ENCODE measurements at places on chromosomes 2 and 18.

DNA sequence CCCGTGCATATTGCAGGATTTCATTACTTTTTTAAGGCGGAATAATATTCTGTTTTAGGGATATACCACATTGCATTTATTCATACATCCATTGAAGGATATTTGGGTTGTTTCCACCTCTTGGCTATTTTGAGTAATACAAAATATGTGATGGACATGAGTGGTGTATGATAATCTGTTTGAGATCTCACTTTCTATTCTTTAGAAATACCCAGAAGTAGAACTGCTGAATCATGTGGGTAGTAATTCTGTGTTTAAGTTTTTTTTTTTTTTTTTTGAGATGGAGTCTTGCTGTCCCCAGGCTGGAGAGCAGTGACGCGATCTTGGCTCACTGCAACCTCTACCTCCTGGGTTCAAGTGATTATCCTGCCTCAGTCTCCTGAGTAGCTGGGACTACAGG is 201.4 kb downstream of the NYAP2 start:
- no peak for DNase-seq

DNA sequence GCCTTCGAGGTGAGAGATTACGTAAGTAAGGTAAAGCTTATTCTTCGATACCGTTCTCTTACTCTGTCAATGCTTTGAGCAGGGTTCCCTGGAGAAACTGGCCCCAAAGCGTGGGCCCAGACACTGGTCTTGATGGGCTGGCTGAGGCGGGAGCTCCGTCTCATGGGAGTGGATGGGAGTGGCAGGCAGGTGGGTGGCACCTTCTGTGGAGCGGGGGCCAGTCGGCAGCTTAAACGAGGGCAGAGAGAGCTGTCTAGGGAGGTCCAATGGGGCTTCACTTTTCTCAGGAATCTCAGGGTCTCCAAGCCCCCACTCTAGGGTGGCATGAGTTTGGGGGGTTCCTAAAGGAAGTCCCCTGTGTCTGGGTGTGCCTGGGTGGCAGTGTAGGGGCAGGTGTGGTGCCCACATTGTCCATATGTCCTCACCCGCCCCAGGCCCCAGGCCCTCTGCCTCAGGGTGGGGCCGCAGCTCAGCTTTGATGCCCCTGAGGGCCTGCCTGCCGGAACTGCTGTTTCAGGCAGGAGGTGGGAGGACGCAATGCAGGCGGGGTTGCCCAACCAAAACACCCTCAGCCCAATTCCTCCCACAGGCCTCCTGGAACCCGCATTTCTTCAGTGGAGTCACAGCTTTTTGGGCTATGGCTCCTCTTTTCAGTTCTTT is 32.5 kb upstream of the FOSL2 start:
- no peak for DNase-seq

GRCh38 chr2:99988599-99988998 is 153.8 kb downstream of the AFF3 start:
- no peak for DNase-seq

- no peak for DNase-seq
Observed at GRCh38 chr2:134231965-134232340, 21.9 kb upstream of the MGAT5 start.

- no peak for DNase-seq
Observed at GRCh38 chr2:208361077-208361441, 45.5 kb upstream of the PTH2R start.

GRCh38 chr2:207897541-207898353 is 127.6 kb downstream of the PLEKHM3 start:
- DNase-seq: no peak

- DNase-seq: no peak
Observed at GRCh38 chr2:66582104-66582986, 147.4 kb downstream of the MEIS1 start.

GRCh38 chr2:200625282-200625681 is 39.5 kb downstream of the AOX1 start:
- DNase-seq: no peak

DNA sequence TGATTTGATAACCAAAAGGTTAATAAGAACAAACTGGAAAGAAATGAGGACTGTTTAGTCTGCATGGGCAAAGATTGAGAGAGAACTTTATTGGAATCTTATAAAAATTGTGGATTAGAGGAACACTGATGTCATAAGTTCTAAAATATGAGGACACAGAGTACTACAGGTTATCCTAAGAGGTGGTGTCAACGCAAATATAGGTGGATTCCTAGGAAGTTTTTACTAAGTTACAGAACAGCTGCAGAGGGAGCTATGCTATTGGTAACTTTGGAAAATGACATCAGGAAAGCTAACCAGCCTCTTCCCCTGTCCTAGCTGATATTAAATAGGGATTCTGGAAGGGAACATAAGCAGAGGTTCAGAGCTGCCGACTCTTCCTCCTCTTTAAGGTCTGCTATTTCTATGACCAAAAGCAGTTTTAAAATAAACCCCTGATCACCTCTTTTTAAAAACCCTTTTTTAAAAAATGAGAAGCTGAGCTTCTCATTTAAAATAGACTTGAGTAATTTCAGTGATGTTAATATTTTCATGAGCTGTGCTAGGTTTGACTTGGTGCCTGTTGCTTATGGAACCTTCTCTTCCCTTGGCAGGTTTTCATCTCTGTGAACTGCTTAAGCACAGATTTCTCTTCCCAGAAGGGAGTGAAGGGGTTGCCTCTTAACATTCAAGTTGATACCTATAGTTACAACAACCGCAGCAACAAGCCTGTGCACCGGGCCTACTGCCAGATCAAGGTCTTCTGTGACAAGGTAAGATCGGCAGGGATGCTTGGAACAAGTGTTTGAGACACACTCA is 34.2 kb downstream of the GRHL1 start:
- DNase-seq: no peak

DNA sequence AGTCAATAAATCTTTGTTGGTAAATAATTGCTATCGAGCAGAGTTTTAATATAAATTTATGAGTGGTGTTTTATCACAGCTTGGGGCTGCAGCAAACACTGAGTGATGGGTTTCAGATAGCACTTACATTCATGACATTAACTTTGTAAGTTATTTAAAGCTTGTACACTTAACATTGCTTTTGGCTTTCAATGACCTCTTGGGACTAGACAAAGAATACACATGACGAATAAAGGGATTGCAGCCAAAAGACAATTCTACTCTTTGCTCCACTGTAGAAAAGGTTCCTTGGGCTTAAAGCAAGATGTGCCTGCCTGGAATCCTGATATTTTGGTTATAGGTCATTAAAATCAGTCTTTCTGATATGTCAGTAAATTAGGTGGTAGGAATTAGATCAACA is 299.5 kb downstream of the GBX2 start:
- no peak for DNase-seq

DNA sequence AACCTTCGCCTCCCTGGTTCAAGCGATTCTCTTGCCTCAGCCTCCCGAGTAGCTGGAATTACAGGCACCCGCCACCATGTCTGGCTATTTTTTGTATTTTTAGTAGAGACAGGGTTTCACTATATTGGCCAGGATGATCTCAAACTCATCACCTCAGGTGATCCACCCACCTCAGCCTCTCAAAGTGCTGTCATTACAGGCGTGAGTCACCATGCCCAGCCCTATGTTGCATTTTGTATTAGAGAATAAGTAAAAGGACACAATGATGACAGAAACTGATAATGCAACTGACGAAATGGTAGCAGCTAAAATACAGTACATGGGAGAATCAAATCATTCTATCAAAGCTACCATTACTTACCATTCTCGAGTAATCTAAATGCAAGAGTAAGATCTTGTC is 276.7 kb downstream of the DSEL start:
- DNase-seq: no peak

- DNase-seq: no peak
Observed at GRCh38 chr2:11379558-11379957, 35.1 kb upstream of the ROCK2 start.

GRCh38 chr2:9388199-9388681 is 35.1 kb downstream of the ITGB1BP1 start:
- no peak for DNase-seq

GRCh38 chr2:2723064-2723463 is 392.0 kb upstream of the MYT1L start:
- no peak for DNase-seq

GRCh38 chr2:234392041-234392615 is 104.8 kb downstream of the ARL4C start:
- DNase-seq: no peak

DNA sequence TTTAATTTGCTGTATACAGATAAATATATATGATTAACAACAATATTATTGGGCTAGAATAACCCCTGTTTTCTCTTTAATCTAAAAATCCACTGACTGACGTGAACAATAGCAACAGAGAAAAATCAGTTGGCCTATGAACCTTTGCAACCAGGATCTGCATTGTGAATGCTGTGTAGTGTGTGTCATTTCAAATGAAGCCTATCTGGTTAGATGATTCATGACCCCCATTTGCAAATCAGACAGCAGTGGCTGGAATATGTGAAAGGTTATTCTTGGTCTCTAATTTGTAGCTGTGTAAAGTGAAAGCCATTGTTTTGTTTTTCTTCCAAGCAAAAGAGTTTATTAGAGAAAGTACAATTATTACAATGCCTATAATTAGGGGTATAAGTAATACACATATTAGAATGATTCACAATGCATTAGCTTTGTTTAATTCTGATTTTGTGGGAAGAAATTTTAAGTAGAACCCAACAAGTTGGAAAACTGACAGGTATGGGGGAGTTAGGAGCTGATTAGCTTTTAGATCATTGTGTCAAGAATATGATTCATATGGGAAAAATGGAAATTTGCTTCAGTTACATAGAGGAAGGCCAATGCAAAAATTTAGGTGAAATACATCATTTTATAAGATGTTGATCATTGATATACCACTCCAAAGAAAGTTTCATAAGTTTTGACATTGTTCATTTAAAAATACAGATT is 1362.2 kb upstream of the TMEFF2 start:
- no peak for DNase-seq

DNA sequence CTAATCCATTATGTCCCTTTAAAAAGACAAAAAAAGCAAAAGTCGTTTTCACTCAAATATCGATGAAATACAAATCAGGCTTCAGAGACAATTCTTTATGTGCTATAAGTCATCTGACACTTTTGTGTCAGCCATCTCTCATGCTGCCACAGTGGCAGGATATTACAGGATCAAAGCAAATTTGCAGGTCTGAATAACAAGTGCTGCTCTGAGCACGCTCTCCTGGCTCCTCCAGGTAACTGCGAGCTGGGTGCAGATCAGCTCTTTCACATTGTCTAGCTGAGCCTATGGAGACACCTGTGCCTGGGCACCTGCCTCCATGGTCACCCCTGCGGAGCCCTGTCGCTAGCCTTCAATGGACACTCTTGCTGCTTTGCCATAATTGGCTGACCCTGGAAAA is 250.2 kb upstream of the RAB12 start:
- no peak for DNase-seq

GRCh38 chr2:164867779-164868397 is 26.3 kb upstream of the COBLL1 start:
- no peak for DNase-seq

DNA sequence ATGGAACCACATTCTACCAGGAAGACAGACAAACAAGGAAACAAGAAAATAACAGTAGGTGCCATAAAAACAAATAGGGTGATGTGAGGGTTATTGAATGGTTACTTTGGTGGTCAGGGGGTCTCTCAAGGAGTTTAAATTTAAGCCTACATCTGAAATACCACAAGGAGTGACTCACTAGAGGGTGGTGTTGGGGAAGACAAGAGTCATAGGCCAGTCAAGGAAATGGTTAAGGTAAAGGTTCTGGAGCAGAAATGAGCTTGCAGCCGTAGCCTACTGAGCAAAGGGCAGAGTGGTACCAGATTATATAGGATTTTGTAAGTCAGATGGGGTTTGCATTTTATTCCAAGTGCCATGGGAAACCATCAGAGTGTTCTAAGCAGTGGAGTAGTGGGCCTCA is 135.6 kb upstream of the DAPL1 start:
- no peak for DNase-seq

GRCh38 chr2:85913884-85914881 is 25.4 kb upstream of the ST3GAL5 start:
- DNase-seq: no peak

- no peak for DNase-seq
Observed at GRCh38 chr2:173291412-173291811, 63.3 kb upstream of the CDCA7 start.

- DNase-seq: no peak
Observed at GRCh38 chr2:196808083-196808665, 981 bp downstream of the C2orf66 start.

- no peak for DNase-seq
Observed at GRCh38 chr2:38613126-38613848, 10.6 kb upstream of the HNRNPLL start.

GRCh38 chr2:45616658-45617411 is 5.8 kb upstream of the SRBD1 start:
- DNase-seq: no peak

- DNase-seq: no peak
Observed at GRCh38 chr2:68913359-68913758, 39.3 kb downstream of the GKN2 start.

DNA sequence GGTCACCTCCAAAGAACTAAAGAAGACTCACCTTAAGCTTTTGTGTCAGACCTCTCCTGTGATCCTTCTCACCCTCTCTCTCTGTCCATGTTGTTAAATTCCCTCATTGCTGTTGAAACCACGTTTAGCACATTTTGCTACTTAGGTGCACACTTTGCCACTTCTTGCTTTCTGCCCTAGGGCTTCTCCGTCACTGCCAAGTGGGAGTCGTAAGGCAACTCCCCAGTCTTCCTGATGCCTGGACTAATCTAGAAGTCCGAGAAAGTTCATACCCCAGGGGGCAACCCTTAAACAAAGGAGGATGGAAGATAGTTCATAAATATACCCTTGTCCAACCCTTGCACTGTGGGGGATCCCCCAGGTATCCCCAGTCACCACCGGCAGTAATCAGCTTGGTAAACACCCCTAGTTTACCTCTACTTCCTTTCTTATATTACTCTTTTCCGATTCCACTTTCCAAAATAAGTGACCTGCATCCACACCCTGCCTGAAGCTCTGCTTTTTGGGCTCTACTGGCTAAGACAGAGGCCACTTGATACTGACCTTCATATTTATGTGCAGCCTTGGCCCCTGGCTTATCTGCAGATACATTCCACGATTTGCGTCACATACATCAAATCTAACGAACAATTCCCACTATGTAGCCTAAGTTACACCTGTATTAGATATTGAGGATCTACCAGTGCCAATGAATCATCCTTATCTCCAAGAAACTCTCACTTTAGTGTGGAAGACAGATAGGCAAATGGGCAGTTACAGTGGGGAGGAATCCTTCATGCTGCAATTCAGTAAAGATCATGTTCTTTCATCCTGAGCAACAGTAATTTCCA is 776.2 kb downstream of the RNF144A start:
- DNase-seq: no peak

DNA sequence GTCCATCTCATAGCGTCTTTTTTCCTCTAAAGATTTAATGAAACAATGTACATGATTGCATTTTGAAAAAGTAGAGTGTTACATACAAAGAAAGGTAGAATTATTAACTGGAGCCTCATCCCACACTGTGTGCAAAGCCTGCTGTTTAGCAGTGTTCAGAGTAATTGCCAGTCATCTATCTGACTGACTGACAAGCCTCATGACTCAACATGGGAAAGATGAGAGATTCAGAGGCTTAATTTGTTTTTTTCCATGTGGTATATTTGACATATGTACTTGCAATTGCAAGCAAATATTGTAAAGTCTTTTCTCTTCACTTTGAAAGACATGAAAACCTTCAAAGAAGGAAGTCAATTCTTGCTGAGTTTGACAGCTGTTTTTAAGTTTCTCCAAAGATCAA is 14.7 kb downstream of the PCARE start:
- DNase-seq: no peak

GRCh38 chr18:55654986-55655385 is 67.0 kb upstream of the TCF4 start:
- DNase-seq: no peak

All from stimulated activated CD4-positive, alpha-beta T cell treated with anti-CD3 and anti-CD28 coated beads, Interleukin-4, amount 100 ng/mL, for 4 hours (primary cell).